ENCODE measurements at places on chromosomes 3 and 15.
A peak's percentile ranks its signal among the peaks of the same experiment; 100 is the strongest.

GRCh38 chr3:114884213-114884923 lies 262.7 kb downstream of the ZBTB20 start:
- DNase-seq = no peak

DNA sequence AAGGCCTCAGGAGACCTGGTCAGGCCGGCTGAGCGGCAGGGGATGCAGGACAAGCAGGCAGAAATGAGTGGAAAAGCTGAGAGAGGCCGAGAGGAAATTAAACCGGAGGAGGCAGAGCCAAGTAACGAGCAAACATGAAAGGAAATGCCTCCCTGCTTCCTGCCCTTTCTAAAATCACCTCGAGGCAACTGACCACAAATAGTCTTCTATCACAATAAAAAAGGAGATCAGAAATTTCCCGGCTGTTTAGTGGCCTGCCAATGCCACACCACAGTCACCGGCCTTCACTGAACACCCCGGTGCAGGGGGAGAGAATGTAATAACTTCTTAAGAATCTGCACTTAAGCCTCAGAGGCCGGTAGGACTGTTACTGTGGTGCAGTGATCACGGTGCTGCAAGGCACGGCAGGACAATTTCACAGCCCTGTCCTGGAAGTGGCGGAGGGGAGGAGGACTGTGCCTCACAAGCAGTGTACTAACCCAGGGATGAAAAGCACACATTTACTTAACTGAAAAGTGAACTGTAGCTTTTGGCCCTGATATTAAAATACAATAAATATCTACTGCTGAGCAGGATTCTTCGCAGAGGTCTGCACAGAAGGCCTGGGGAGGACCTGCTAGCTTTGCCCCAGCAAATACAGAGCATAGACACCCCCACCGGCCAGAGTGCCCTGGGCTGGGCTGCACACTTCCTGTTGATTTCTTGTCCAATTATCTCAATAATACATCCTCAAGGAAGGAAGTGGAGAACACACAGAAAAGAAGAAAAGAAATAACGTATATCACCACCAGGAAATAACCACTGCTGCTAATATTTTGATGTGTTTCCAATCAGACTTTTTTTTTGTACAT lies 183.5 kb upstream of the NSMCE3 start:
- no peak for DNase-seq

- DNase-seq = peak; percentile 62
These were observed 621.8 kb downstream of the MECOM start for GRCh38 chr3:169041677-169042171.

DNA sequence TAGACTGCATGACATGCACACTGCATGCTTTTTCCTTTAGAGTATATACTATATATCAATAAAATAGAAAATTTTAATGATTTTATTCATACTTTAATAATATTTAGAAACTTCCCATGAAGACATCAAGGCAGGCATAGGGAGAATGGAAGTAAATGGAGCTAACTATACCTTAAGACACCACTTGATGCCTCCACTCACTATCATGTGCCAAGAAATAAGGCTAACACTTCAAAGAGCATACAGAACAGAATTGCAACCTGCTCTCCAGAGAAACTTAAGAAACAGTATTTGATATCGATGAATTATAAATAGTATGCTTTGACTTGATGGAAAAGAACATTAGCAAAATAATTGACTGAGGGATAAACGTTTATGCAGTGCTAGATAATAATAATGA lies 192.6 kb upstream of the MBNL1 start:
- DNase-seq = no peak

DNA sequence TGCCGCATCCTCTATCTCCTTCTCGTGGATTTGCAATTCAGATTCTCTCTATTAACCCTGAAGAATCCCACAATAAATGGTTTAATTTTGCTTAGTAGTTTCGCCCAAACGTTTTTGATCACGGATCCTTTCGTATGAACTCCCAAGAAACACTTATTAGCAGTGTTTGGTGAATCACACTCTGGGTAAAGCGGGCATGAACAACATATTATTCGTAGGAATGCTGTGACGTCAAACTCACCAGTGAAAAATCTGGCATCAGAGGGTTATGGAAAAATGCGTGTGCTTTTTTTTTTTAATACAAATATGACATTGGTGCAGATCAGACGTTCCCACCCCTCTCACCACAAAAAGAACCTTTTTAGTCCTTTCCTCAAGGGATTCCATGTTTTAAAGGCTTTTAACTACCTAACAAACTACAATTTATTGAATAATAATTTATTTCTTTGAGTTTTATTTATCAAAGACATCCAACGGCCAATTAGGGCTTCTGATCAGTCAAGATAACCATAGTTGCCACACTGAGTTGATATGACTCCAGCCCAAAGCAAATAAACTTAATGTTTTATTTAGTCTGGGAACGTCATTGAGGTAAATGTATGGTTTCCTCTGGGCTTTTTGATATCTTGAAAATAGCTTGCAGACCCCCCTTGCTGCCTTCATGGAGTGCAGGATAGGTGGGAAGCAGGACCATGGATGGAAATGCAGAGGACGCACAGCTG lies 45.5 kb upstream of the CGNL1 start:
- no peak for DNase-seq

GRCh38 chr15:60328852-60329443 lies 68.8 kb downstream of the ANXA2 start:
- DNase-seq = no peak

GRCh38 chr3:71309886-71310285 lies 273.6 kb downstream of the FOXP1 start:
- no peak for DNase-seq

DNA sequence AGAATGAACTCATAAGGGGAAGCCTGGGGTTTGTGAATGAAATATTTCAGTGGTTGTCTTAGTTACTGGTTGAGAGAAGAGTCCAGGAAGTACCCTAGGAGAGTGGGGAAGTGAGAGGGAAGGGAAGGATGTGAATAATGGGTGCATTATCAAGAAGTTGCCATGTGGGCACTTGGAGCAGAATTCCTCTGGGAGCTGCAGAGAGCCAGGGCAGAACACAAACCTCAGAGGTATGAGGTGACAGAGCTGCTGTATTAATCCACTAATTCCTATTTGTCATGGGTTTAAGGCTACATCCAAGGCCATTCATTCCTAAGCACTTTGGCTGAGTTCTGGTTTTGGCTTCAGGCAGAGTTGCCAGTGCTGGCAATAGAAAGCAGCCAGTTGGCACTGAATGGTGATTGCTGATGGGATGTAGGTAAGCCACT lies 29.0 kb downstream of the NDUFB4 start:
- DNase-seq = no peak

DNA sequence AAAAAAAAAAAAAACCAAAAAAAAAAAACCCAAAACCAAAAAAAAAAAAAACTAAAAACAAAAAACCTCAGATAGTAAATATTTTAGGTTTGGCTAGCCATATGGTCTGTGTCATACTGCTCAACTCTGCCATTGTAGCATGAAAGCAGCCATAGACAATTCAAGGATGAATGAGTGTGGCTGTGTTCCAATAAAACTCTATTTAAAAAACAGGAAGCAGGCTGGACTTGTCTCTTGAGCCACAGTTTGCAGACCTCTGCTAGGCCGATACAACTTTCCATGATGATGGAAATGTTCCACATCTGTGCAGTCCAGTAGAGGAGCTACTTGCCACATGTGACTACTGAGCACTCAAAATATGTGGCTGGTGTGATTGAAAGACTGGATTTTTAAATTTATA lies 11.1 kb downstream of the EFCAB12 start:
- DNase-seq = peak; percentile 94

DNA sequence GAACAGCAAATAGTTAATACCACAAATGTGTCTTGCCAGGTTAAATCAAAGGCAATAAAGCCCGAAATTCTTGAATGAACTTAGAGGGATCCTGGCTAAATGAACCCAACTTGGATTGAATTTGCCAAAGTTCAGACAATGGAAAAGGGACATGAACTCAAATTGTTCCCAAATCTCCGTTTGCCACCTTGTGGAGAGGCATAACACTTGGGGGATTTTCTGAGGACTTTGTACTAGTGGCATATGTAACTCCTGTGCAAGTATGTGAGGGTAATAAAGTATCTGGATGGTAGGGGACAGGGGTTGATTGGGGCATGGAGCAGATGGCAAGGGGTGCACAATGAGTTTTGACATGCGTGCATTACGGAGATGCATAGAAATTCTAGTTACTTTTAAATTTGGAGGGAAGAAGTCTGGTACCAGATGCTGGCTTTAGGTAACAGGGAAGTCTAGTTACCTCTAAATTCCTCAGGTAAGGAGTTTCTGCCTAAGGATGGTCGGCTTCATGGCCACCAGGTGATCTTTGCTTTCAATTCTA lies 1.2 kb upstream of the TCAIM start:
- DNase-seq = peak; percentile 27

GRCh38 chr3:97698691-97699090 lies 65.9 kb upstream of the ARL6 start:
- DNase-seq = no peak

DNA sequence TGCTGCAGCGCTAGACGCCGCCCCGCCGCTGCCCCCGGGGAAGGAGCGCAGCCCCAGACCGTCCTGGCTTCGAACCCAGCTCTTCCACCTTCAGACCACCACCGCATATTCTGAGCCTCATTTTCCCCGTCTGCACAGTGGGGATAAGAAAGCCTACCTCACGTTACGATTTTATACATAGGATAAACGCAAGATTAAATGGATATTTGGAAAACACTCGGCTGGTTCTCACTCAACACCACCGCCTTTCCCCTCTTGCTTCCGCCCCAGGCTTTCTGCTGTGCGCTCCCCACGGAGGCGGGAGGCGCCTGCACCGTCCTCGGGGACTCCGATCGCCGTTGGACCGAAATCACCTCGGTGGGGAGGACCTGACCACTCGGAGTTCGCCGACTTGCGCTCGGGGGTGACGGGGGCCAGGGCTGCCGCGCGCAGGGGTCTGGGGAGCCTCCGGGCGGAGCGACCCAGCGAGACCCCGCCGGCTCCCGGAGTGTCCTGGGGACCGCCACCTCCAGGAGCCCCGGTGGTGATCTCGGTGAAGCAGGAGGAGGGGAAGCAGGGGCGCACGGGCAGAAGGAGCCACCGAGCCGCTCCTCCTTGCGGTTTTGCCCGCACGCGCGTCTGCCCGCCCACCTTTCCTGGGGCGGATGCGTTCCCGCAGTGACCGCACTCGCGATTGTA lies 4.0 kb downstream of the FBXL22 start:
- peak; percentile 44 for DNase-seq

GRCh38 chr15:70219256-70219895 lies 121.7 kb upstream of the TLE3 start:
- no peak for DNase-seq

DNA sequence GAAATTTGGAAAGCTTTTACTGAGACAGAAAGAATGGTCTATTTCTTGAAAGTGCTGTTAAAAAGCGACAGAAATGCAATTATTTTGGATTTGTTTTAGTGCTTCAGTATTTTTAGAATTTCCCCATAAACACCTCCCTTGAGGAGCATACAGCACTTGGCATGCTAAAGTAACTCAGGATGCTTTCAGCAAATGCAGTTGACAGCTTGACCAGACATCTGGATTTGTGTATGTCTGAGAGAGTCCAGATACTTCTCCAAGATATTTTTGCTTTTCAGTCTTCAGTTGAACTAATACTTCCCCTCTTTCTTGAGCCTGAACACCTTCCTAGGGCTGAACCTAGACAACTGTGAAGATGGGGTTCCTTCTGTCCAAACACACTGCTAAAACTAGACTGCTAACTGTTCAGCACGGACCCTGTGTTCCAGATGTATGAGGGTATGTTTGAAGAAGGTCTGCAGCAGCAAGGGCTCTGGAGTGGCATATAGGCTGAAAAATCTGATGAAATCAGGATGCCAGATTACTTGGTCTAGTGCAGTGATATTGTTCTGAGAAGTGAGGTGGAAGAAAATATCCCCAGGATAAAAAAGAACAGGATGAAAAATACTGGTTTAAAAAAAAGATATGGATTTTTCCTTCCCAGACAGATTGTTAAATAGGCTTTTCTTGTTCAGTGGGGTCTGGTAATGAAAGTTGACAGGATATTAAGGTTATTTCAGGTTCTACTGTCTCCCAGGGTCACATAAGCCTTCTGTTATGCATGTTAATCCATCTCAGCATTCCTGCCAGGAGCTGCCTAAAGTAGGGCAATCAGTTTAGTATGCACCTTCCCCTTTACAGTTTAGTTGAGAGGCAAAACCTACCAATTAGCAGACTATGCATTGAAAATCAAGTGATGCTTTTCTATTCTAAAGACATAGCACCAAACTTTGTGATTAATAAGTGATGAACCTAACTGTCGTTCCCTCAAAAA lies 516.9 kb upstream of the TBL1XR1 start:
- DNase-seq = no peak

GRCh38 chr15:91129436-91129835 lies 29.4 kb downstream of the SV2B start:
- no peak for DNase-seq

Measured in lung (tissue), 17 donors.